ENCODE measurements at places on chromosomes 4 and X.

DNA sequence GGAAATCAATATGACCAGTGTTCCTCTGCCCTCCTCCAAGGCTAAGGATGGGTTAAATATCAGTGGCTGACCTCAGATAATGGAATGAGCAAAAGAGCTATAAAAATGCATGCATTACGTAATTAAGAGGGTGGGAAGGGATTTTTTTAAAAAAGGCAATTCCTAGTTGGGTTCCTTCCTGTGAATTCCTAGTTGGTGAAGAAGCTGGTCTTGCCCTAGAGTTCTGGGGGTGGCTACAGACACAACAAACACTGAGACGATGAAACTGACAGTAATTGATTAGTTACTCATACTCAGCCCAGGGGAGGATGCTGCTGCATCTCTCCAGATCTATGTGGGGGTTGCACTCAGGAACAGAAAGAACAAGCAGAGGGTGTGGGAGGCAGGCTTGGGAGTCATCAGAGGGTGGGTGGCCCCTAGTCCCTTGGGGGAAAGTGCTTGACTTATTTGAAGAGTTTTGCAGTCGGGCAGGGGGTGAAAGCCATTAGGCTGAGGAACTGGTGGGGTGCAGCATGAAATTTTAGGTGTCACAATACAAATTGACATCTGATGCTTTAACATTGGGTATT is 662.0 kb upstream of the FRG1 start:
- no peak for DNase-seq

GRCh38 chr4:175767150-175767549 is 44.9 kb downstream of the GPM6A start:
- no peak for DNase-seq

DNA sequence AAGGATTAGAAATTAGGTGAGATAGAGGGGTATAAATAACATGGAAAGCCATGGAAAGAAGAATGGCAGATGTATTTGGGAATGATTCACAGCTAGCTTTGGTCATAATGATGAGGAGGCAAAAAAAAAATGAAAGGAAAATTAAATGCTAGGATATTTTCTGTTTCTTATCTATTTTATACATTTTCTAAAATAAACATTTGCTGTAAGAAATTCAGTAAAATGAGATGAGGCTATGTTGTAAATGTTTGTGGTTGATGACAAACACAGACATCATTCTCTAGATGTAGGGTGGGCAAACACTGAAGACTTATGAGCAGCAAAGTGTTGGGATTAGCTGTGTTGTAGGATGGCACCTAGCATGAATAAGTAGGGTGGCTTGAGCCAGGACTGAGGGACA is 407.1 kb downstream of the IL15 start:
- no peak for DNase-seq

DNA sequence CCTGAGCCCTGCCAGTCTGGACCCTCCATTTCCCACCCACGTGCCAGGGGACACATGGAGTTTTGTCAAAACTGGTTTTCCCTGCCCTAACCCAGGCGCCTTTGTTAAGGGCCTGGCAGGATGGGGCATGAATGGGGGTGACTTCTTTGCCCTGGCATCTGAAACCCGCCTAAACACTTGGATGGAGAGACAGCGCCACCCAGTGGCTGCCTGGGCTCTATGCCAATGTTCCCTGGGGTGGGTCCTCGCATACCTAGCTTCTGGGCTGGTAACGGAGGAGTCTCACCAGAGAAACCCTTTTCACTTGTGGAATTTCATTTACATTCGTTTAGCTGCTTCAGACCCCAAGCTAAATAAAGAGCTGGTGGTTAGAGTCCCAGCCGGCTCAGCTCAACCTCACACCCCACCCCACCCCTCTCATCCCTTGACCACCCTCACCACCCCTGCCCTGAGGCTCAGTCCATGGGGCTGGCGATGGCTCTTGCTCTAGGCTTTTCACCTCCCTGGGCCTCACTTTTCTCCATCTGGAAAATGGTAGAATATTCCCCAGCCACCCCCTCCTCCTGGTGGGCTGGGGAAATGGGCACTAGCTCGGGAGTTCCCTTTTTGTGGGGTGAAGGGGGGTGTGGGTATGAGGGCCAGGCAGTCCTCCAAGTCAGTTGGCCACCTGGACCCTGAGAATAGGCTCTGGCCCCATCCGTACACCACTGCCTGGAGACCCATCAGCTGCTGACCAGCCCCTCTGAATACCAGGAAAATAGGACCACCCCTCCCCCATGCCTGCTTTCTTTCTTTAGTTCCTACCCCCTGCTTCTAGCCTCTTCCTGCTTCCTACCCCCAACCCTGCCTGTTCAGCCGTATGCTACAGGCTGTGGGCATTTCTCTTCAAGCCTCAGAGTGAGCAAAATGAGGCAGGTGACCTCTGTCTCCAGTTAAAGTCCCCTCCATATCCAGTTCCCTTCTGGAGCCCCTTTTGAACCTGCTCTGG is 57.1 kb upstream of the PJA1 start:
- DNase-seq: no peak

- DNase-seq: no peak
Measured at GRCh38 chrX:122835886-122836285, 348.2 kb upstream of the GRIA3 start.

- no peak for DNase-seq
Measured at GRCh38 chr4:42806303-42806835, 86.1 kb upstream of the GRXCR1 start.

DNA sequence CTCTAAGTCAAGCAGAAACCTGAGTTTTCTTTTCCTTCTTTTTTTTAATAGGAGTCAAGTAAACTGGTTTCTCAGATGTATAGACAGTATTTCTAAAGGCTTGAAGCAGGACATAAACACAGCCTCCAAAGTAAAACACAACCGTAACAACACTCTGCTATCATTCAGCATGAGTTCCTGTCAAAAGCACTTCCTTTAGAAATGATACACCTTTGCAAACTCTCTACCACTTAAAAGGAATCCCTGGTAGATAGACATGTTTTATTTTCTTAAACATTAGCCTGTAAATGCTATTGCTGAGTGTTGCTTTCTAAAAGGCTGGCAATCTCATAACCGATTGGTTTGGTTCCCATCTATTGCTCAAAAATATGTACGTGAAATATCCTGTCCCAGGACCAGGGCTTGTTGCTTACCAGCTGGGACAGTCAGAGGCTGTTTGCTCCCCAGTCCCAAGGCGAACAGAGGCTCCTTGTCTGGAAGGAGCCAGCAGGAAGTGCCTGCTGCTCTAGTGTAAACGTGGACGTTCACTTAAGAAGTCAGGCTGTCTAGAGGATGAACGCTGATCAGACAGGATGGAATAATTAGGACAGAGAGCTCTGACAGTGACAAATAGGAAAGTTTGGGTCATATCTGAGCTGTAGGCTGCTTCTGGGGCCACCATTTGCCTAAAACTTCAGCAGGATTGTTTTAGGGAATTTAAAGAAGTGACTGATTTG is 173.9 kb upstream of the KLF3 start:
- no peak for DNase-seq

- no peak for DNase-seq
Measured at GRCh38 chrX:112786076-112786475, 54.6 kb downstream of the AMOT start.

- DNase-seq: no peak
Measured at GRCh38 chr4:35684755-35685154, 559.6 kb downstream of the ARAP2 start.

GRCh38 chr4:43763029-43763610 is 685.5 kb downstream of the KCTD8 start:
- no peak for DNase-seq

DNA sequence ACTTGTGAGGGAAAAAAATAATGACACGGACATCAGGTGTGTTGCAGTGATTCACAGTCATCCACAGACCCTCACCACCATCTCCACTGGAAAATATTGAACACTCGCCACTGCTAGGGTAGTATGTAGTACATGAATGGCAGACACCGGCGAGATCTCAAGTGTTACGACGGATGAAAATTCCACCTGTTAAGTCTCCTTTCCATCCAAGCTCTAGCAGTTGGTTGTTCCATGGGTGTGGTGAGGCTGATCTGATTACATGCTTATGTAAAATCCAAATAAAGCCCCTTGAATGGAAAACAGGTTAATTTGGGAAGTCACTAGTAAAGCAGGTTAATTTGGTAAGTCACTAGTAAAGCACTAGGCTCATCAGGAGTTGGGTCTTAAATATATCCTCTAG is 1.1 kb upstream of the ARMCX4 start:
- no peak for DNase-seq

- no peak for DNase-seq
Measured at GRCh38 chr4:155735496-155735895, 23.3 kb upstream of the GUCY1B1 start.

- no peak for DNase-seq
Measured at GRCh38 chrX:41604766-41605543, 83.8 kb upstream of the GPR34 start.

DNA sequence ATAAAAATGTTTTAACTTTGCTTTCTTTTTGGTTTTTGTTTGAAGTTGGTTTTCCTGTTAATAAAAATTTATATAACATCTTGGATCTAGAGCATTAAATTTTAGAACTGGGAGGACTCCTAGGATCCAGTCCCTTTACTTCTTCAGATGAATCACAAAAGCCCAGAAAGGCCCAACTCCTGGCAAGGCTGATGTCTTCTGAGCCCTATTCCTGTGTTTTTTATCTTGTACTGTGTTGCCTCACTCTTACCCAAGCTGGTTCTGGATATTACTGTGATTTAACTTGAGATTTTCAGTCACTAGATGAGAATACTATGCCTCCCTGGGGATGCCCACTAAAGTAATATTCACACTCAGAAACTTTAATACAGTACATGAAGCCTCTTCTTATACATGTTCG is 127.1 kb upstream of the GALNT7 start:
- no peak for DNase-seq

- no peak for DNase-seq
Measured at GRCh38 chrX:43016021-43016420, 238.1 kb upstream of the PPP1R2C start.

GRCh38 chrX:83186632-83187031 is 321.5 kb upstream of the POU3F4 start:
- DNase-seq: no peak

- no peak for DNase-seq
Measured at GRCh38 chrX:470686-471085, 84.0 kb upstream of the PPP2R3B start.

DNA sequence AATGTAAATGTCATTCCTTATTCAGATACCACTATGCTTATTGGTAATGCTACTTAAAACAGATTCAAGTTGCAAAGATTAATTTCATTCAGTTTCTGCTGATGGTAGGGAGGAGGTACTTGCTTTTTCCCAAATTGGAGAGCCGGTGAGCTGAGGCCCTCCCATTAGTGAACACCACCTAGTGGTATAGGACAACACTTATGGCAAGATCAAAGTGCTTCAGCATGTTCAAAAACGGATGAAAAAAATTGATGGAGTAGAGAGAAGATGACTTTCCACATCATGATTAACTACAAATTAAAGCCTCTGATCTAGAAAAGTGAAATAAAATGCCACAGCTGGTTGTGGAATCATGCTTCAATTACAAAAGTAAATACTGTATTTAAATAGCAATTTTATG is 112.9 kb downstream of the MBNL3 start:
- no peak for DNase-seq

All from non-pigmented ciliary epithelial cell (primary cell).